ENCODE measurements at places on chromosomes 1 and 21.

DNA sequence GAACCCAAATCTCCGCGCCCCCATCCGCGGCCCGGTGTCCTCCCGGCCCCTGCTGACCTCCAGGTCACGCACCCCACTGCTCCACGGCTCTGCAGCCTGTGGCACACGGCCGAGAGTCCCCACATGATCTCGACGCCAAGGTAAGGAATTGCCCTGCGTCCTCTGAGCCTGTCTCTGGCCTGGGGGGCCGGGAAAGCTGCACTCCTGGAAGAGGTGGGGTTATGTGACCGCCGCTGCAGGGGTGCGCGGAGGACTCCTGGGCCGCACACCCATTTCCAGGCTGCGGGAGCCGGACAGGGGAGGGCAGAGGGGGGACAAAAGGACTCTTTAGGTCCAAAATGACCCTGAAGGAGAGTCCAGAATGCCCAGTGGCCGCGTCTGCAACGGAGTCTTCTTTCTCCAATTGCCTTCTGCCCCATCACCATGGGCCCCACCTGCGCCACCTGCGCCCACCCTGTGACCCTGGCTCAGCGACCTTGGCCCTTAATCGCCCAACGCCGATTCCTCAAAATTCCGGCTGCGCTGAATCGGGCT is 997 bp upstream of the SIM2 start:
- DNase-seq = no peak
- peaks cover 6% of the 10 kb centered on the region for H3K27me3 ChIP-seq
- H3K4me1 ChIP-seq = peaks cover 4% of the 10 kb centered on the region

- no peaks in the 10 kb centered on the region for H3K36me3 ChIP-seq
- peaks cover 14% of the 10 kb centered on the region for H3K4me1 ChIP-seq
- H3K4me3 ChIP-seq = no peak overlapping the region
- no peaks in the 10 kb centered on the region for H3K27me3 ChIP-seq
- no peak for DNase-seq
- H3K27ac ChIP-seq = no peak overlapping the region
Observed at GRCh38 chr1:154747740-154748404, 122.2 kb downstream of the KCNN3 start.

DNA sequence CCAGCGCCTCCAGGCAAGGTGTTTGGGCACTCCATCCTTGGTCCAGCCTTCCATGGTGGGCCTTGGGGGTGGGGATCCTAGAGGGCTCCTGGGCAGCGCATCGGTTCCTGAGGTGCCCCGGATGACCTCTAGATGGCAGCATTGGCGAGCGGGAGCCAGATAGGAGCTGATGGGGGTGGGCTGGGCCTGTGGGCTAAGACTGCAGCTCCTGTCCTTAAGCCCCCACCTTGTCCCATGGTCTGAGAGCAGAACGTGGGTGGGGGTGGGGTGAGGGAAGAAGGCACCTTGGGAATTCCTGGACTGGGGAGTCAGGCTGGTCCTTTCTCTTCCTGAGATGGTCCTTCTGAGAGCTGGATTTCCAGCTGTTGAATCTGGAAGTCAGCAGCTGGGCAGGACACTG is 93.4 kb upstream of the CSF3R start:
- H3K27me3 ChIP-seq = peaks cover 17% of the 10 kb centered on the region
- peak; percentile 69 for DNase-seq
- no peaks in the 10 kb centered on the region for H3K4me1 ChIP-seq
- H3K4me3 ChIP-seq = no peak overlapping the region

GRCh38 chr1:70685300-70686286 is 274.5 kb downstream of the CTH start:
- DNase-seq = peak; percentile 84
- H3K4me3 ChIP-seq = no peak overlapping the region
- H3K4me1 ChIP-seq = peaks cover 7% of the 10 kb centered on the region
- no peak overlapping the region for H3K27ac ChIP-seq
